ENCODE measurements at places on chromosomes 6 and 20.
A peak's percentile ranks its signal among the peaks of the same experiment; 100 is the strongest.

DNA sequence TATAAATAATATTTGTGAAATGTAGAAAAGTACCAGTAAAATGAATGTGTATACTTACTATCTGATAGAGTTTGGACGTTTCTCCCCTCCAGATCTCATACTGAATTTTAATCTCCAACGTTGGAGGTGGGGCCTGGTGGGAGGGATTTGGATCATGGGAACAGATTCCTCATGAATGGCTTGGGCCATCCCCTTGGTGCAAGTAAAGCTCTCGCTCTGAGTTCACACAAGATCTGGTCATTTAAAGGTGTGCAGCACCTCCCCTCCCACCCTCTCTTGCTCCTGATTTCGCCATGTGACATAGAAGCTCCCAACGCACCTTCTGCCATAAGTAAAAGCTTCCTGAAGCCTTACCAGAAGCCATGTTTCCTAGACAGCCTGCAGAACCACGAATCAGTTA is 219.0 kb downstream of the HACE1 start:
- no peak for DNase-seq

DNA sequence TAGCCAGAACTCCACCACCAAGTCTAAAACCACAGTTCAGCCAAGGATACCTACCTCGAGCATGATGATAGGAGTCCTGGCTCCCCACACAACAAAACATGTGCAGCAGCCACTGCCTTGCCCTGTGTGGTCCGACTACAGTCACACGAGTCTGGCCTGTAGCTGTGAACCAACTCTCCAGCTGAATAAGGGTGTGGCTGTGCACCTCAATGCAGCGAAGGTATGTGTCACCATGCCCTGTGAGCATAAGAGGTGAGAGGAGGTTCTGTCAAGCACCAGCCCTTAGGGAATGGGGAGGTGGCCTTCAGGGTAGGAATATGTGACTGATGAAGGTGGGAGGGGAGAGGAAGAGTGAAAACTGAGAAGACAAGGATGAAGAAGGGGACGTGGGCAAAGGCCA is 16.7 kb upstream of the KHDC1L start:
- no peak for DNase-seq

- no peak for DNase-seq
Measured at GRCh38 chr6:126880964-126881363, 237.5 kb upstream of the RSPO3 start.

DNA sequence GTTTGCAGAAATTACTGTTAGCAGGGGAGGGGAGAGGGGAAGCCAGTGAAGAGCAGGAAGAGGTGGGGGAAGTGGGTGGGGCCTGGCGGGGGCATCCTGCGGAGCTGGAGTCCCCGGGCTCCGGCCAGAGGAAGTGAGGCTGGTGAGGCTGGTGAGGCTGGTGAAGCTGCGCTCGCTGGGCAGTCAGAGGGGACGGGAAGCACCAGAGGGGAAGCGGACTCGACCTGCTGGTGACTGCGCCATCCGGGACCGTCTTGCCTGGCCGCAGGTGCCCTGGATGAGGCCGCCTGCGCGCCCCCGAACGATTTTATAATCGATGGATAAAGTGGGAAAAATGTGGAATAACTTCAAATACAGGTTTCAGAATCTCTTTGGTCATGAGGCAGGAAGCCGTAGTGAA is 635.3 kb upstream of the MARCKS start:
- no peak for DNase-seq

DNA sequence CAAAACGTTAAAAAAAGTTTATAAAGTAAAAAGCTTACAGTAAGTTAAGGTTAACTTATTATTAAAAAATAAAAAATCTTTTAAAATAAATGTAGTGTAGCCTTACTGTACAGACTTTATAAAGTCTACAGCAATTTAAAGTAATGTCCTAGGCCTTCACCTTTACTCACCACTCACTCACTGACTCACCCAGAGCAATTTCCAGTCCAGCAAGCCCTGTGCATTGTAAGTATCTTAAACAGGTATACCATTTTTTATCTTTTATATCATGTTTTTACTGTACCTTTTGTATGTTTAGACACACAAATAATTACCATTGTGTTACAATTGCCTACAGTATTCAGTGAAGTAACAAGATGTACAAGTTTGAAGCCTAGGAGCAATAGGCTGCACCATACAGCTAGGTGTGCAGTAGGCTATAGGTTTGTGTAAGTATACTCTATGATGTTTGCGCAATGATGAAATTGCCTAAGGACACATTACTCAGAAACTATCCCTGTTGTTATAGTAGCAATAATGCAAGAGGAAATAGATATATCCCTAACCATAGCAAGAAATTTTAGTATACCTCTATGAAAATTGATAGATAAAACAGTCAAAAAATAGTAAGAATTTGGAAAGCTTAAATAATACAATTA is 39.5 kb downstream of the FBXO5 start:
- no peak for DNase-seq

GRCh38 chr6:44289726-44290260 is 19.5 kb downstream of the TMEM151B start:
- DNase-seq = no peak

DNA sequence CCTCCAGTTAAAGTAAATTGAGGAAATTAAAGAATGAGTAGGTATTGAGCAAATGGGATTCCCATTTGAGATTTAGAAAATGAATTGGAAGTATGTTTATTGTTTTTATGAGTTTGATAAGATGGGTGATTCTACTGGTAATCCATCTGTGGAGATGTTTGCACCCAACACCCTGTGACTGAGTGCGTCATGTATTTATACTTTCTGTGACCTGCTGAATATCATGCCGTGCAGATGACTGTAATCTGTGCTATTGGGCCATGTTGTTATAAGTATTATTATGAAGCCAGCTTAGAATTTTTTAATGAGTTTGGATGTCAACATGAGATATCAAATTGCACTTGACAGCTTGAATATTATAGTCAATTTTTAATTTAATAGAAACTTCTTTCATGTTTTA is 17.7 kb downstream of the FAM83B start:
- no peak for DNase-seq

GRCh38 chr20:25272223-25273000 is 24.5 kb downstream of the PYGB start:
- DNase-seq = no peak

GRCh38 chr6:26553635-26554446 is 15.7 kb downstream of the HMGN4 start:
- DNase-seq = peak; percentile 80

DNA sequence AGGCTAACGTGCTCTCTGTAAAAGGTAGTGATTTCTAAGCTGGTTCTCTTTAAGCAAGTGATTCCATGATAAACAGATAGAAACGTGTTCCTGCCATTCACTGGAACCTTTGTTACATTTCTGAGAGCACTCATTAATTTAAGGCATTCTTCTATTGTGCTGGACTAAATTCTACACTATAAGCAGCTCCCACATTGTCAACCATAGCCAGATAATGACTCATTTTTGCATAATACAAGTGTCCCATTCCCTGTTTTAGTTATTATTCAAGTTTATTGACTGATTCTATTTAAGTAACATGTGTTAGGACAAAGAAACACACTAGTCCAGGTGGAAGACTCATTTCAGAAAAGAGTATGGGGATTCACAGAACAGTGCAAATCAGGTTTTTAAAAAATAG is 13.5 kb upstream of the XRN2 start:
- no peak for DNase-seq

DNA sequence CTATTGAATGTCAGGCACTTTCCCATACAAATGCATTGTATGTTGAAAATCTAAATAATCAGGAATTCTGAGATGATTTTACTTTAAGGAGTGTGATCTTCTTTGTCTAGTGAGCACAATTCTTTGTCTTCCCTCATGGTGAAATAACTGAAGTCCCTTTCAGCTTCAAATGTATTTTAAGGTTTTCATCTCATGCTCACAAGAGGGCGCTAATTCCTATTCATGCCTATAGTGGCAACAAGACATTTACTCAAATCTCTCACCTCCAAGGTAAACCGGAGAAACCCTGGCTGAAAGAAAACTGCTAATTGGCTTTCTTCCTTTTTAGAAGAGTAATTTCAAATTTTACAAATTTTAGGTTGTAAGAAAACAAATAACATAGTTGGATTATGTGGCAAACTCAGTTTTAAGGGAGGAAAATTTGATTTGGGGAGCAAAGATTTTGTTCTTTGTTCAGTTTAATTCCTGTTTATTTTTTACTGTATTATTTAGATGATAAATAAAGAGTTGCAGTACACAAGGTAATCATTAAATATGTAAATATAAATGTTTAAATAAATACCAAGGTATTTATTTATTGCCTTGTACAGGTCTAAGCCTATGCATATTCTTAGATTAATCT is 69.1 kb downstream of the SLC35F1 start:
- DNase-seq = peak; percentile 44

GRCh38 chr6:33668914-33669313 is 42.6 kb downstream of the UQCC2 start:
- no peak for DNase-seq

GRCh38 chr6:84774985-84775284 is 10.5 kb upstream of the TBX18 start:
- DNase-seq = no peak

GRCh38 chr6:10449751-10450150 is 34.9 kb upstream of the TFAP2A start:
- DNase-seq = no peak

GRCh38 chr20:18005170-18005989 is 36.6 kb downstream of the MGME1 start:
- DNase-seq = no peak

DNA sequence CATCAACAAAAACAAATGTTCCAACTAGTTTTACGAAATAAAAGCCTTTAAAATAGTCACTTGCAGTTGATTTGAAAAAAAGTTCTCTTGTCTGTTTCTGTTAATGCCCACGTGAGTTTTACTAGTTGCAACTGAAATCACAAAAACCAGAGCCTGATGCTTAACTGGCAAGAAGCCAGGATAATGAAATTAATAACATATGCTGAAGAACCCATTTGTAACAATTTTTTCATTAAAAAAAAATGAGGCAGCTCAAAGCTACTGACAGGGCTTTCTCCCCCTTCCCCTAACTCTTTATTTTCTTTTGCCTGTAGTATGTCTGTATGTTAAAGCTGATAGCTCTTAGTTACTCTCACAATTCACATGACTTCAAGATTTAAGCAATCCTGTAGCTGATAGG is 132.7 kb upstream of the EYA4 start:
- DNase-seq = no peak

GRCh38 chr20:20317195-20317594 is 50.7 kb upstream of the INSM1 start:
- DNase-seq = no peak

GRCh38 chr6:62367601-62368000 is 81.6 kb upstream of the KHDRBS2 start:
- DNase-seq = no peak

DNA sequence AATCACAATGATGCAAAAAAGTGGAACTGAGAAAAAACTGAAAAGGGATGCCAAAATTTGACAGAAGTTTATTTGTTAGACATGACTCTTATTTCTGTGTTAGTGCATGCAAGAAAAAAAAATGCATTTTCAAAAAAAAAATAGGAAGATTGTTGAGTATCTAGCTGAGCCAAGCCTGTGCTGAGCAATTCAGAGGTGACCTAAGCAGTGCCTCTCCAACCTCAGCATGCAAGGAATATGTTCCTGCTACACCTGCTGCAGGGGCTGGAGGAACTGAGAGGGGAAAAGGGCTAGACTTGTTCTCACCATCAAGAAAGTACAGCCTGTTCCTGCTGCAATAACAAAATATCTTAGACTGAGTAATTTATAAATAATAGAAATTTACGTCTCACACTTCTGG is 24.0 kb downstream of the BPIFA2 start:
- DNase-seq = no peak

DNA sequence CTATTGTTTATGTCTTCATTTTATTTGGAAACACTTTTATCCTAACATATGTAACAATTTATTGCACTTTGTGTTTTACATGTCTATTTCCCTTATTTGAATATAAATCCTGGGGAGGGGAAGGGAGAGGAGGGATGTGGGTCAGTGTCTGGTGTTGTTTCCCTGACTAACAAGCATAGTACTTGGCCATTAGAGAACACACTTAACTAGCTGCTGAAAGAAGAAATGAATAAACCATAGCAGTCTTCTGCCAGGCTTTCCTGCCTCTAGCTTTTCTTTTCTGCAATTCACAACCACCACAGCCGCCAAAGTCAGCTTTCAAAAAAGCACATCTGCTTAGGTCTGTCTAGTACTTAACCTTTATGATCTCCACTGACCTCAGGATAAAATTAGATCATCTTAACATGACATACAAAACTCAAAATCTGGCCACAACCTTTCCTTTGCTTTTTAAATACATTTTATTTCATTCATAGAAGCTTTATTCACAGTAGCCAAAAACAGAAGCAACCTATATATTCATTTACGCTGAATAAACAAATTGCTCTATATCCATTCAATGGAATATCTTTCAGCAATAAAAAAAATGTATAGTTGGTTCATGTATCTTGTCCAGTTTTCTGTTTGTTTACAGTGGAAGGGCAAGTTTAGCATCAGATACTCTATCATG is 16.3 kb downstream of the PDSS2 start:
- DNase-seq = no peak

GRCh38 chr6:11221623-11222384 is 10.7 kb downstream of the NEDD9 start:
- no peak for DNase-seq

- DNase-seq = no peak
Measured at GRCh38 chr6:170188571-170189001, 102.3 kb downstream of the DLL1 start.

DNA sequence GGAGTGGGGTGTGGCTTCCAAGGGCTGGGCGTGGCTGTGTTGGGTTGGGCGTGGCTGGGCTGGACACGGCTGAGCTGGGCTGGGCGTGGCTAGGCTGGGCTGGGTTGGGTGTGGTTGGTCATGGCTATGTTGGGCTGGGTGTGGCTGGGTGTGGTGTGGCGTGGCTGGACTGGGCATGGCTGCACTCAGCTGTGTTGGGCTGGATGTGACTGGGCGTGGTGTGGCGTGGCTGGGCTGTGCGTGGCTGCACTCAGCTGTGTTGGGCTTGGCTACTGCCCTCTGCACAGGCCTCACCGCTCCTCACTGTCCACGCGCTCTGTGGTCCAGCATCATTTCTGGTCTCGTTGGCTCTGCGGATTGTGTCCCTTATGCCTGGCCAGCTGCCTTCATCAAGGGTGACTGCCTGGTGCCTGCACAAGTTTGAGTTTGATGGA is 43.5 kb upstream of the SLCO4A1 start:
- DNase-seq = no peak

- DNase-seq = no peak
Measured at GRCh38 chr6:18343741-18344140, 43.4 kb upstream of the RNF144B start.

GRCh38 chr20:7608250-7608649 is 332.0 kb downstream of the HAO1 start:
- no peak for DNase-seq

DNA sequence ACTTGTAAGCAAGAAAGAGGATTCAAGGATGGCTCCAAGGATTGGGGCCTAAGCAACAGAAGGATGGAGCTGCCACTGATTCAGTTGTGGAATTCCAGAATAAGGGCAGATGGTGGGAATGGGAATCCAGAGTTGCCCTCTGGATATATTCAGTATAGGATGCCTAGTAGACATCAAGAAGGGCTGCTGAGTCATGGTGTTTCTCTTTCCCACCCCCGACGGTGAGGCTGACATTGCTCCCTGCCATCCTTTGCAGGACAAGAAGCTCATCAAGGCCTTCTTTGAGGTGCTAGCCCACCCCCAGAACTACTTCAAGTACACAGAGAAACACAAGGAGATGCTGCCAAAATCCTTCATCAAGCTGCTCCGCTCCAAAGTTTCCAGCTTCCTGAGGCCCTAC is 11.2 kb upstream of the ZNF76 start:
- DNase-seq = no peak

GRCh38 chr20:37295595-37295994 is 6.1 kb downstream of the MANBAL start:
- no peak for DNase-seq
